ENCODE measurements at places on chromosomes 16 and 17. TPM values are rescaled to one million over a fixed set of nuclear protein-coding genes. Genes with fewer than 3 reads are reported as not detected.

The FBXL16 gene
- 6.1 TPM for total RNA-seq

The KCNJ12 gene
- not detected for total RNA-seq

The KPNB1 gene
- 640 TPM for total RNA-seq

The SETD6 gene
- total RNA-seq, result 15.1 TPM

DNA sequence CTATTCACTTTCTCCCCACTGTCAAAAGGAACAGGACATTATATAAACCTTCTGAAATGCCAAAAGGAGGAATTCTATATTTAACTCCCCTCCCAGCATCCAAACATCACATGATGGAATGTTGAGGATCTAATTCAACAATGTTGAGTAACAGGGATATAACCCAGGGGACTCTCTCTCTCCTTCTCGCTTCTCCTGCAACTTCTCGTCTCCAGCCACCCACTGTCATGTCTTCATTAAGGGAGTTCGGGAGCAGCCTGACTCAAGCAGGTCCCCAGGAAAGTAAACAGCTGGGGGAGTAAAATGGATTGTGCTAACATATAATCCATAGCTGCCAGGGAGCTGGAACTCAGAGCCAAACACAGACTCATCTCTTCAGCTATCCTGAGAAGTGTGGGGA lies 51.7 kb downstream of the GRIN2A start:
- no peak for DNase-seq
- H3K27me3 ChIP-seq, result peaks cover 4% of the 10 kb centered on the region
- H3K4me1 ChIP-seq, result no peaks in the 10 kb centered on the region
- H3K4me3 ChIP-seq, result no peak overlapping the region
- no peaks in the 10 kb centered on the region for H3K36me3 ChIP-seq
- no peak overlapping the region for H3K27ac ChIP-seq

- peaks cover 39% of the 10 kb centered on the region for H3K36me3 ChIP-seq
- no peak overlapping the region for H3K4me3 ChIP-seq
- H3K27ac ChIP-seq, result no peak overlapping the region
- H3K4me1 ChIP-seq, result peaks cover 30% of the 10 kb centered on the region
Observed at GRCh38 chr17:57270801-57271245, 14.5 kb downstream of the MSI2 start.

GRCh38 chr17:56064506-56064905 lies 88.8 kb upstream of the ANKFN1 start:
- no peak overlapping the region for H3K27ac ChIP-seq
- no peak for DNase-seq
- H3K4me1 ChIP-seq, result no peaks in the 10 kb centered on the region
- no peaks in the 10 kb centered on the region for H3K27me3 ChIP-seq
- no peak overlapping the region for H3K4me3 ChIP-seq

DNA sequence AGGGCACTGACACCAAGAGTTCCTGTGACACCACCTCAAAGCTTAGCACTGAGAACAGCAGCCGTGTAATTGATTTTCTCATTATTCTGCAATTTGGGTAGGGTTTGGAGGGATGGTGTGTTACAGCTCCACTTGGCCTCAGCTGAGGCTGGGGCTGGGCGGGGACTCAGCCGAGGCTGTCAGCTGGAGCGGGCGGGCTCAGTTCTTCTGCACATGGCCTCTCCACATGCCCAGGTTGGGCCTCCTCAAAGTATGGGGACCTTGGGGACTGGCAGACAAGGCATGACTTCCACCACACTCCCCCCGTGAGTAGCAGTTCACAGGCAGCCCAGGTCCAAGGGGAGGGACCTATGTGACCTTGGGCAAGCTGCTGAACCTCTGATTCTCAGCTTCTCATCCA lies 171.5 kb downstream of the IRF8 start:
- no peaks in the 10 kb centered on the region for H3K4me1 ChIP-seq
- peaks cover 8% of the 10 kb centered on the region for H3K27me3 ChIP-seq
- no peaks in the 10 kb centered on the region for H3K36me3 ChIP-seq
- no peak for DNase-seq
- H3K4me3 ChIP-seq, result no peak overlapping the region

Measured in activated CD4-positive, alpha-beta T cell treated with anti-CD3 and anti-CD28 coated beads for 36 hours (primary cell).